ENCODE measurements at places on chromosomes 7 and 10. TPM values are rescaled to one million over a fixed set of nuclear protein-coding genes. Genes with fewer than 3 reads are reported as not detected.
A peak's percentile ranks its signal among the peaks of the same experiment; 100 is the strongest.

DNA sequence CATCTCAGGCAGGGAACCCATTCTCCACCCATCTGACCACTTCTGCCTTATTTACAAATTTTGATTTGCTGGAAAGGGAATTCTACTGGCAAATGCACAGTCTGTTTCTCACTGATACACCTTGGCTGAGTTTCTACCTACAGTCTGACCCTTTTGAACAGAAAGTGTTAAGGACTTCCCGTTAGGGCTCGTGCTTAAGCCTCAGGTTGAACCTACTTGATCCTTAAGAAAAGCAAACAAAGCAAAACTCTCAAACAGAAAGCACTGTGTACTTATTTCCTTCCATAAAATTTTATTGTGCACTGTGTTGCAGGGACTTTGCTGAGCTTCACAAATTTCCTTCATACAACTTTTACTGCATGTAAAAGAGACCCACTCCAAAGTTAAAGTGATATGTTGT, 367.8 kb downstream of the NRG3 start:
- no peaks in the 10 kb centered on the region for H3K36me3 ChIP-seq
- H3K4me3 ChIP-seq: no peak overlapping the region
- no peaks in the 10 kb centered on the region for H3K27me3 ChIP-seq

- no peak overlapping the region for H3K27ac ChIP-seq
- H3K4me1 ChIP-seq: no peaks in the 10 kb centered on the region
- H3K36me3 ChIP-seq: no peaks in the 10 kb centered on the region
Observed at GRCh38 chr10:108620821-108621534, 1302.3 kb downstream of the XPNPEP1 start.

DNA sequence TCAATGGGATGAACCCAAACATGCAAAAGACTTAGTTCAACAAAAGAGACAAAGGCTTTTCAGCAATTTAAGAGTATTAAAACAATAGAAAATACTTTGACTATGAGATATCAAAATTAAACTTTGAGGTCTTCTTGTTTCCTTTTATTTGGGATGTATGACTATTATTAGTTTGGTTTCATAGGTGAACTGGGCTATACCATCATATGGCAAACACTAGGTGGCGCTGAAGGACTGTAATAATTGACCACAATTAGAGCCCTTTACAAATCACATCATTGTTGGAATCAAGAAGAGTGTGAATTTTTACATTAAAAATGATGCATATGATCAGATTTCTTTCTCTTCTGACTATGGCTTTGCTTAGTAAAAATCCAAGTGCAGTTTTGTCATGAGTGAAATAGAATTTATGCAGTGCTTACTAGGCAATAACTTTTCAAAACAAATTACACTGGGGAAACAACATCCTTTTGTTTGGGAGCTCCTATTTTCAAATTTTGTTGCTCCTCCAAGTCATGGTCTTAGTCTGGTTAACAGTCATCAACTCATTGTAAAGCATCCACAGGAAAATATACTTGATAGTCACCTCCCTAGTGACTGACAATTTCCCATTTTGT, 14.7 kb upstream of the NXPH1 start:
- no peak overlapping the region for H3K4me3 ChIP-seq
- H3K27me3 ChIP-seq: no peaks in the 10 kb centered on the region
- no peaks in the 10 kb centered on the region for H3K36me3 ChIP-seq
- no peak overlapping the region for H3K27ac ChIP-seq
- peak; percentile 24 for DNase-seq

DNA sequence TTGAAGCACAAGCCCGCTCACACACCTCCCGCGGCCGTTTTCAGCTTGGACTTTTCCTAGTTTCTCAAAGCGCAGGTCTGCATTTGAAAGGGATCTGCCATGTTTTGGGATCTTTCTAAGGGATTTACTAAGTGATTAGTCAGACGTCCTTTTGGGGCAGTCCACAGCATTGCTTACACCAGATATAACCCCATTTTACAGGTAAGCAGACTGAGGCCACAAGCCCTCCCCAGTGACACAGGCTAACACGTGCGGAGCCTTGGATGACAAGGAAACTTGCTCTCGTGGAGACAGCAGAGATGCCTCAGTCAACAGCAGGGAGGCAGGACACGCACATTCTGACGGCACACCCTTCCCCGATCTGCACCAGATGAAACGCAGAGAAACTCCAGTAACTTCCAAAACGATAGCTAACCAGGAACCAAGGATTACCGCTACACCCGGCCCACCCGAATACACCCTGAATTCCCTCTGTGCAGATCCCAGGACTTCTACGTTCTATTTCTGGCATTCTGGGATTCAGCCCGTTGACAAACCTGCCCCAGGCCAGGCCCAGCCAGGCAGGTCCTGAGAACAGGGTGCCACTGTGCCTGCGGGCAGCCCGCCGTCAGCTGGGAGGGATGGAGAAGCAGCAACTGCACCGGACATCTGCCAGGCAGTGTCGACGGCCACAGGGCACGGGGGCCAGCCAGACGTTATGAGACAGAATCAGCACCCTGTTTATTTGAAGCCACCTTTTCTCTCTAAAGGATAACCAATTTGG, 27.9 kb downstream of the FOXL3 start:
- no peak for DNase-seq
- H3K27me3 ChIP-seq: peaks cover 71% of the 10 kb centered on the region
- no peaks in the 10 kb centered on the region for H3K4me1 ChIP-seq
- H3K27ac ChIP-seq: peak overlapping the region; percentile 24
- H3K4me3 ChIP-seq: no peak overlapping the region

- DNase-seq: no peak
- H3K4me1 ChIP-seq: peaks cover 6% of the 10 kb centered on the region
Observed at GRCh38 chr7:85186521-85187241, at the start of gene SEMA3D. Gene SEMA3D, minus strand, starts transcription at chr7:85187056. Its CDS starts 65,165 bp downstream, at chr7:85121891.

GRCh38 chr10:18829259-18829658, 170.0 kb downstream of the ARL5B start:
- no peak for DNase-seq
- no peaks in the 10 kb centered on the region for H3K36me3 ChIP-seq
- H3K27ac ChIP-seq: no peak overlapping the region
- no peaks in the 10 kb centered on the region for H3K27me3 ChIP-seq

- H3K27me3 ChIP-seq: peaks cover 11% of the 10 kb centered on the region
- no peaks in the 10 kb centered on the region for H3K4me1 ChIP-seq
Observed at GRCh38 chr7:94418851-94419250, 24.2 kb downstream of the COL1A2 start.

DNA sequence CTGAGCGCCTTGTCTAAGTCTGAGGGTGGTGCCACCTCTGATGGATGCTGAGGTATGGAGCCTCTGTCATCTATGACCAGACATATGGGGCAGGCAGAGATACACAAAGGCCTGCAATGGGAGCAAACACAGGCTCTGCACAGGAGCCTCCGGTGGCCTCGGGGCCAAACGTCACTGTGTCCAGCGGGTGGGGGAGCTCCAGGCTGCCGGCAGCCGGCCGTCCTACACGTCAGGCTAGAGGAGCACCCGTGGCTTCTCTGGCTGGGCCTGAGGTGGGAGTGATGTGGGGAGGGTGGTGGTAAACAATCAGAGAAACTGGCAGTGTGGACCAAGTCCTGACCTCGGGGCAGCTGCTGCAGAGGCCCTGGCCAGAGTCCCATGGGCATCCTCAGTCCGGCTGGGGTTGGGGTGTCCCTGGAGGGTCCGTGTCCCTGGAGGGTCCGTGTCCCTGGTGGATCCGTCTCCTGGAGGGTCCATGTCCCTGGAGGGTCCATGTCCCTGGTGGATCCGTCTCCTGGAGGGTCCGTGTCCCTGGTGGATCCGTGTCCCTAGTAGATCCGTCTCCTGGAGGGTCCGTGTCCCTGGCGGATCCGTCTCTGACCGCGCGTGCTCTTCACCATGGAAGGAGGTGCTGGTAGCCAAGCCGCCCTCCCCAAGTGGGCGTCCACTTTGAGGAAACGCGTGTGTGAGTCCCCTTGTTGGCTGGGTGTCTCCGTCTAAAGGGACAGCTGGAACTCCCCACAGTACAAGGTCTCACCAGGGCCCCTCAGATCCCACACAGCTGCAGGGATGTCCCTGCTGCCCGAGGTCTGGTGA, 24.2 kb upstream of the FAM20C start:
- DNase-seq: no peak
- H3K36me3 ChIP-seq: no peaks in the 10 kb centered on the region
- no peak overlapping the region for H3K27ac ChIP-seq
- peaks cover 7% of the 10 kb centered on the region for H3K27me3 ChIP-seq
- no peaks in the 10 kb centered on the region for H3K4me1 ChIP-seq
- H3K4me3 ChIP-seq: no peak overlapping the region

GRCh38 chr7:134690016-134690415, 43.4 kb downstream of the BPGM start:
- H3K27ac ChIP-seq: no peak overlapping the region
- peaks cover 4% of the 10 kb centered on the region for H3K27me3 ChIP-seq
- DNase-seq: no peak
- H3K4me3 ChIP-seq: no peak overlapping the region
- peaks cover 18% of the 10 kb centered on the region for H3K4me1 ChIP-seq

- H3K27ac ChIP-seq: no peak overlapping the region
- DNase-seq: no peak
- H3K4me3 ChIP-seq: no peak overlapping the region
Observed at GRCh38 chr10:65898055-65898454, 1027.8 kb upstream of the LRRTM3 start.

DNA sequence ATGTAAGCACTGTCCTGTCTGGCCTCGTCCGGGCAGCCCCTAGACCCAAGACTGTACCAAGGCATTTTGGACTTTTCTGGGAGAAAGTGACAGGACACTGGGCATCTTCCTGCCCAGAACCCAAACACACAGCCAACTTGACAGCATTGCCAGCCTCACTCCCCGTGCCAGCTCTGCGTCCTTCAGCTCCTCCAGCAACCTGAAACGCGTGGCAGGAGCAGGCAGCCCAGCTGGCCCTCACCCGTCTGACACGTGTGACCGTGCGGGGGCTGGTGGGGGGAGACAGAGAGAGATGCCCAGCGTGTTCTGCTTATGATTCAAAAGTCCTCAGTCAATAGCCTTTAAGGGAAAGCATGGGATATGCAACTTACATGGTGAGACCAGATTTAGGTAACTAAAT, 50.3 kb upstream of the SLC29A3 start:
- no peak for DNase-seq
- H3K4me3 ChIP-seq: no peak overlapping the region
- H3K36me3 ChIP-seq: no peaks in the 10 kb centered on the region
- no peak overlapping the region for H3K27ac ChIP-seq
- no peaks in the 10 kb centered on the region for H3K4me1 ChIP-seq
- H3K27me3 ChIP-seq: no peaks in the 10 kb centered on the region

- DNase-seq: no peak
- H3K27me3 ChIP-seq: peaks cover 17% of the 10 kb centered on the region
- H3K4me3 ChIP-seq: no peak overlapping the region
- no peak overlapping the region for H3K27ac ChIP-seq
- no peaks in the 10 kb centered on the region for H3K36me3 ChIP-seq
- no peaks in the 10 kb centered on the region for H3K4me1 ChIP-seq
Observed at GRCh38 chr10:28470873-28471651, 61.9 kb upstream of the WAC start.

GRCh38 chr7:38211486-38211885, 33.4 kb downstream of the STARD3NL start:
- no peaks in the 10 kb centered on the region for H3K27me3 ChIP-seq
- H3K27ac ChIP-seq: no peak overlapping the region

DNA sequence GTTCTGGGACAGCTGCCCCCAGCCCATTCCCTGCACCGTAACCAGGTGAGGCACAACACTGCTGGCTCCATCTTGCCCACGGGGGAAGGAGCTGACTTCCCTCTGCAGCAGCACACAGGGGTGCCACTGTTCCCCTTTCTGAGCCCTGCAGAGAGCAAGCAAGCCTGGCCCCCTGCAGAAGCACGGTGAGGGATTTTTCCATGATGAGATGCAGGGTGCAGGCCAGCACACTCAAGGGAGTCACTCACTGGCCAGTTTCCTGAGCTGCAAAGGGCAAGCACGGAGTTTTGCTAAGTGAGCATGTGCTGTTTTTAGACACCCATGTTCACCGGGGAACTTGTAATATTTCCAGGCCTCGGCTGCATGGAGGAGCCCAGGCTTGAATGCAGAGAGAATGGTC, 176.6 kb downstream of the PIP4K2A start:
- H3K4me1 ChIP-seq: peaks cover 9% of the 10 kb centered on the region
- peaks cover 47% of the 10 kb centered on the region for H3K36me3 ChIP-seq
- no peak overlapping the region for H3K4me3 ChIP-seq
- no peaks in the 10 kb centered on the region for H3K27me3 ChIP-seq
- H3K27ac ChIP-seq: peak overlapping the region; percentile 32

DNA sequence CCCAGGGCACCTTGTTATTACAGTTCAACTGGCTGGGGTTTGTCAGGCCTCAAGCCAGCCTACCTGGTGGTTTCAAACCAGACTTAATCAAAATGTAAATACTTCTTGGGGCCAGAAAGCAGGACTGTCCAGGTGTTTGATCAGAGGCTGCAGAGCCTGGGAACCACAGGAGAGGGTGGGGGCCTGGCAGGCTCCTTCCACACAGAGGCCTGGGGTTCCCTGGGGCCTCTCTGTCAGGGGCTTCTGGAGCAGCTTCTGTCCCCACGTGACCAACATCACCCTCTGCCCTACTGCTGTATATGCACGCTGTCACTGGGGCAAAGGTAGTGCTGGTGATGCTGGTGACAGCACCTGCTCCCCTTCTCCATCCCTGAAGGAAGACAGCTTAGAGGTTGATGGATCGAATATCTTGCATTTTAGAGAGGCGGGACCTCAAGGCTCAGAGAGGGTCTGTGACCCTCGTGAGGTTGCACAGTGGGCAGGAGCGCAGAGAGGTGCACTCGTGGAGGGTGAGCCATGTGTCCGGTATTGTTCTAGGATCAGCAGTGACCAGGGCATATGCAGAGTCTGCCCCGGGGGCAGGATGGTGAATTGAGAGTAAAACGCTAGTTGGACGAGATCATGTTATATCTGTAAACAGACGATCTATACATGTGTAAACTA, 95.4 kb downstream of the GRK5 start:
- H3K36me3 ChIP-seq: no peaks in the 10 kb centered on the region
- no peaks in the 10 kb centered on the region for H3K27me3 ChIP-seq
- DNase-seq: peak; percentile 40
- peak overlapping the region; percentile 76 for H3K4me3 ChIP-seq
- H3K27ac ChIP-seq: peak overlapping the region; percentile 97

- H3K36me3 ChIP-seq: no peaks in the 10 kb centered on the region
- H3K27me3 ChIP-seq: no peaks in the 10 kb centered on the region
- no peak overlapping the region for H3K27ac ChIP-seq
- H3K4me1 ChIP-seq: no peaks in the 10 kb centered on the region
- no peak for DNase-seq
Observed at GRCh38 chr7:48424731-48425130, 253.5 kb downstream of the ABCA13 start.

DNA sequence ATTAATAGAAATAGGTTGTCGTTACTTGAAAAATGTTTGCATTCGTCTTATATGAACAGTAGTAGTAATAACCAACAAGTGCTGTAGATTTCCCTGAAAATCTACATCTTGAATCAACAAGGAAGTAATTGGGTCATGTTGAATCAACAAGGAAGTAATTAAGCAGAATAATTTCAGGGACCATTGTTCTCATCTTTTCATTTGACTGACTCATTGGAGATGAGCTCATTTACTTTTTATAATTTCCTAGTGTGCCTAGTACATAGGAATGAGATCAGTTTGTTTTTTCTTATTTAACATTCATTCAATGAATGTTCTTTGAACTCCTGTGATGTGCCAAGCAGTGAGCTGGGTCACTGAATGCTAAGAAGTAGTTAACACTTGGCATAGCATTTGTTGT, 8.2 kb downstream of the CLDN12 start:
- no peaks in the 10 kb centered on the region for H3K27me3 ChIP-seq
- no peak overlapping the region for H3K4me3 ChIP-seq
- no peak for DNase-seq
- H3K36me3 ChIP-seq: no peaks in the 10 kb centered on the region

The RASSF4 gene
- total RNA-seq: 1.8 TPM

The ITGA8 gene
- not detected for total RNA-seq

The ANAPC16 gene
- 128 TPM for total RNA-seq

The MACC1 gene
- total RNA-seq: 0.18 TPM

The ADRB1 gene
- total RNA-seq: not detected

The SPDYE8 gene
- not detected for total RNA-seq

The PDGFA gene
- 0.21 TPM for total RNA-seq

The BTBD16 gene
- not detected for total RNA-seq

The PGAM2 gene
- total RNA-seq: 3.3 TPM
